ENCODE measurements at places on chromosomes 5 and 9. TPM values are rescaled to one million over a fixed set of nuclear protein-coding genes. Genes with fewer than 3 reads are reported as not detected.

DNA sequence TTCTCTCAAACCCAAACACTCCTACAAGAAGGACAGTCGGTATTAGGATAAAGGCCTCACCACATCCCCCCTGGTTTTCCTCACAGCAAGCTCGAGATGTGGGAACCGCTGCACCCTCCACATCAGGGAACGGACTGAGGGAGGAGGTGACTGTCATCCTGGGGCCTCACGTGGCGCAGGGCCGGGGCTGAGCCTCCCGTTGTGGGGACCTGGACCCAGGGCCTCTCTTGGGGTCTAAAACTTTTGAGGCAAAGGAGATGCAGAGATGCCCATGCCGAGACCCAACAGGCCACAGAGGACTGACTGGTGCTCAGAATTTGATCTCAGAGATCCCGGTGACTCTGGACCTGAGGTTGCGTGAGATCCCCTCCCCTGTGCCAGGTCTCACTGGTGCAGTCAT, 72.7 kb downstream of the MRPL36 start:
- DNase-seq = peak; percentile 21

Gene STPG3
- total RNA-seq = 0.18 TPM

DNA sequence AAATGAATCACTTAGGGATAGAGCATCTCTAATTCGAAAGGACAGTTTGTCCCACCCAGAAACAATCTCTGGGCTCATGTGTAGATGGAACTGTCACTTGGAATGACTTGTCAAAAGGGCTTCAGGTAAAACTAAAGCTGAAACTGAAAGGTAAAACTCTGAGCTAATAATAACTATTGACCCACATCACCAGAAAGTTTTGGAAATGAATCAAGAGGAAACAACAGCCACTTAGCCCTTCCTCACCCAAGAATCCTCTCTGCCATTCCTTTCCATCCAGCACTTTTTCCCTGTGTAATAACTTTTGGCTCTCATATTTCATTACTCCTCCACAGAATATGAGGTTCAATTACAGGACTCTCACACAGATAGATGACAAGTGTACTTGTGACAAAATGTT, 14.0 kb upstream of the GLRX start:
- DNase-seq = no peak

DNA sequence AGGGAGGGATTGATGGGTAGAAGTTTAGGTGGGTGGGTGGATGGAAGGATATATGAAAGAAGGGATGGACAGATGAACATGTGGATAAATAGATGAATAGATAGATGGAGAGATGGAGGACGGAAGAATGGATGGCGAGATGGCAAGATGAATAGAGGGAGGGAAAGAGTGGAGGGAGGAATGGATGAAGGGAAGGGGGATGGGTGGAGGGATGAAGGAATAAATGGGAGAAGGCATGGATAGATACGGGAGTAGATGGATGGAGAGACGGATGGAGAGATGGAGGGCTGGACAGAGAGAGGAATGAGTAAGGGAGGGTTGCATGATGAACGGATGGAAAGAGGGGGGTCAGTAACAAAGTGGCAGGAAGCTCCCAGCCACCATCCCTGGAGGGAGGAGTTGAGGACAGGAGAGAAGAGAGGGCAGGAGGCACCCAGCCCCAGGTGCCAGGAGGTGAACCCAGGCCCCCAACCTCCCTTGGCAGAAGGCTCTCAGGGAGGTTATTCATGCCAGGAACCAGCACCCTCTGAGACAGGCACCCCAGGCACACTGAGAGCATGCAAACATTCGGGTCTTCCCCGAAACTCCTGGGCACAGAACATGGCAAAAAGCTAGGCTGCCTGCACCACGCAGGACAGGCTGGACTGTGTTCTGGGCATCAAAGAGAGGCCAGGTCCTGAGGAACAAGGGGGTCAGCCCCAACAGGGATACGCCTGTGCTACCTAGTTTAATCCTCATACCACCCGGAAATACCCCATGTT, 9.1 kb downstream of the SARDH start:
- DNase-seq = no peak

DNA sequence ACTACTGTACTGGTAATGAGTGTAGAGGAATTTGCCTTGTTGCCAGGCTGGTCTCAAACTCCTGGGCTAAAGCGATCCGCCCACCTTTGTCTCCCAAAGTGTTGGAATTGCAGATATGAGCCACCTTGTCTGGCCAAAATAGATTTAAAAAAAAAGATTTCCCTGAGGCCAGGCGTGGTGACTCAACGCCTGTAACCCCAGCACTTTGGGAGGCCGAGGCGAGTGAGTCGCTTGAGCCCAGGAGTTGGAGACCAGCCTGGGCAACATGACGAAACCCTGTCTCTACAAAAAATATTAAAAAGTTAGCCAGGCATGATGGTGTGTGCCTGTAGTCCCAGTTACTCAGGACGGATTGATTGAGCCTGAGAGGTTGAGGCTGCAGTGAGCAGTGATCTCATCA, 62.5 kb downstream of the IPO11 start:
- DNase-seq = no peak

Gene ORM1
- not detected for total RNA-seq

GRCh38 chr5:38845526-38846378, at the start of gene OSMR:
Gene OSMR, plus strand, starts transcription at chr5:38846012. Its CDS starts 23,033 bp downstream, at chr5:38869045.
- DNase-seq = peak; percentile 70

Gene OLFM1
- total RNA-seq = 2.0 TPM

- DNase-seq = no peak
These were observed 121.8 kb upstream of the ELL2 start for GRCh38 chr5:96083361-96083881.

- DNase-seq = no peak
These were observed 155.2 kb downstream of the MAPKAP1 start for GRCh38 chr9:125551781-125552180.

DNA sequence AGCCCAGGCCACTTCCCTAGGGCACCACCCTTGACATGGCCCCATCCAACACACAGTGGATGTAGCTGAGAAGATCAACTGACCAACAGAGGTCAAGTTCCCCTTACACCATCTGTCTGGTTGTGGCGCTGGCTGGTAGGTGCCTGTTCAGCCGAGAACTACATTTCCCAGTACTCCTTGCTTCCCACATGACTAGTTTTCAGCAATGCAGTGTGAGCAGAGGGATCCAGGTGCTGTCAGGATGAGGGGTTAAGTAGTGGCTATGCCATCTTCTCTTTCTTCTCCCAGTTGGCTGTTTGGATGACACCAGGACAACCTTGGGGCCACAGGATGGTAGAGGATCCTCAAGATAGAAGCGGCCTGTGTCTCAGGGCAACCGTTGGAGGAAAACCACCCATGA, 48.6 kb upstream of the SH3PXD2B start:
- DNase-seq = no peak

- DNase-seq = no peak
These were observed 38.5 kb downstream of the CERT1 start for GRCh38 chr5:75472973-75473372.

GRCh38 chr9:128271112-128271511, 4.7 kb downstream of the GOLGA2 start:
- no peak for DNase-seq

- peak; percentile 86 for DNase-seq
These were observed 684 bp upstream of the PTGES2 start for GRCh38 chr9:128127990-128128835.

DNA sequence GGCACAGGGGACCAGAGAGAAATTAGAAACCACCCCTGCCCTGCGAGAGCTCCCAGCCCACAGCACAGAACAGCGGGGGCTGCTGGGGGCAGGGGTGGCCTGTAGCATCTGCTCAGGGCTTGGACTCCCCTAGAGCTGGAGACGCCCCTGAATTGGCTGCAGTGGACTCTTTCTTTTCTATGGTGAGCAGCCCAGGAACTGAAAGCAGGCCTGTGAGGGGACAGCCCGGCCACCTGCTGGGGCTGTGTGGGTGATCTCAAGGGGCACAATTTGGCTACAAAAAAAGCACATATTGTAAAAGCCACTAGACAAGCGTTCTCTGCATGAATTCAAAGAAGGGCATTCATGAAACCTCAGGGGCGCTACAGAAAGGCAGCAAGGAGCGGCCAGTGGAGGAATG, 57.5 kb upstream of the ICE1 start:
- no peak for DNase-seq

- DNase-seq = no peak
These were observed 592.0 kb downstream of the BNC2 start for GRCh38 chr9:16278326-16278999.

DNA sequence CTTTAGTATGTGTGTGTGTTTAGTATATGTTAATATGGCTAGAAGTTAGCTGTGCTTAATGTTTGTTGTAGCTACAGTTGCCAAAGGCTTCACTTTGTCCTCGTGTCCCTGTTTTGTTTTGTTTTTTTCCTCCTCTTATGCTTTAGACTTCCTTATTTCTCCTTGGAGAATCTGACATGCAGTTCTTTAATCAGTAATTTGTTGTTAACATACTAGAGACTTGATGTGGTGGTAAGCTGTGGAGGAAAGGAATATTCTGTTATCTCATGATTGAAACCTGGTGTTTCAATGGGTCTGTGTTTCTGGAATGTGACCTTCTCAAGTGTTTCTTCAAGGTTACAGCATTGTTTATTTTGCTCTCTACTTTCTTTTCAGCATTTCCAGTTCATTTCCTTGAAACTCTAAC, 515.6 kb upstream of the ST8SIA4 start:
- no peak for DNase-seq

Data from mesothelial cell of epicardium (in vitro differentiated cells).